ENCODE measurements at places on chromosomes 6 and 20. TPM values are rescaled to one million over a fixed set of nuclear protein-coding genes. Genes with fewer than 3 reads are reported as not detected.

Gene BMP6
- polyA plus RNA-seq, result 3.4 TPM

Gene IRF4
- 0.72 TPM for polyA plus RNA-seq

Gene CDH4
- 0.11 TPM for polyA plus RNA-seq

Gene CPNE1
- polyA plus RNA-seq, result 428 TPM

Gene SAMD3
- 5.2 TPM for polyA plus RNA-seq

Gene C20orf144
- polyA plus RNA-seq, result 0.10 TPM

Gene ZC2HC1B
- polyA plus RNA-seq, result 0.32 TPM

Gene HLA-DOB
- polyA plus RNA-seq, result 0.99 TPM

Gene CTAGE9
- polyA plus RNA-seq, result not detected

Gene RIPOR2
- 2.3 TPM for polyA plus RNA-seq

Gene FOXF2
- 1.2 TPM for polyA plus RNA-seq

Gene CD93
- 16.1 TPM for polyA plus RNA-seq

Gene MYH7B
- 9.6 TPM for polyA plus RNA-seq

Gene PPP1R16B
- polyA plus RNA-seq, result 6.4 TPM

Gene ZNF831
- 0.16 TPM for polyA plus RNA-seq

Gene THEMIS
- 0.16 TPM for polyA plus RNA-seq

Gene CRISP2
- polyA plus RNA-seq, result not detected

Gene HLA-DOA
- polyA plus RNA-seq, result 4.2 TPM

Gene MAS1
- not detected for polyA plus RNA-seq

Gene MROH8
- 4.4 TPM for polyA plus RNA-seq

Gene RSPH9
- polyA plus RNA-seq, result 0.72 TPM

Gene TDRD6
- polyA plus RNA-seq, result 0.66 TPM

Gene C20orf202
- 0.40 TPM for polyA plus RNA-seq

Gene NKAPL
- 2.3 TPM for polyA plus RNA-seq

Gene TUBB1
- polyA plus RNA-seq, result 0.07 TPM

Gene TP53TG5
- polyA plus RNA-seq, result 0.33 TPM

Gene NDUFAF5
- polyA plus RNA-seq, result 54.1 TPM

Gene ITCH
- 5.8 TPM for polyA plus RNA-seq

Gene DEFB124
- not detected for polyA plus RNA-seq

Gene EPPIN
- polyA plus RNA-seq, result not detected

Gene BPIFA1
- not detected for polyA plus RNA-seq

Gene TLDC2
- not detected for polyA plus RNA-seq

Gene NOTCH4
- 54.2 TPM for polyA plus RNA-seq

Gene HSPA1L
- polyA plus RNA-seq, result 1.0 TPM

Gene SIRPA
- 40.4 TPM for polyA plus RNA-seq

Gene TINAG
- not detected for polyA plus RNA-seq

Gene JPH2
- 0.59 TPM for polyA plus RNA-seq

Gene LHFPL5
- not detected for polyA plus RNA-seq

Gene CDKAL1
- 5.5 TPM for polyA plus RNA-seq

Gene GNAS
- 6,333 TPM for polyA plus RNA-seq

Gene SMLR1
- polyA plus RNA-seq, result not detected

Gene ARMC12
- polyA plus RNA-seq, result 0.81 TPM

Gene HDGFL1
- not detected for polyA plus RNA-seq

Gene UBE2J1
- 22.4 TPM for polyA plus RNA-seq

Gene BPIFB1
- polyA plus RNA-seq, result not detected

Gene LCA5
- 1.1 TPM for polyA plus RNA-seq

Gene SESN1
- 28.9 TPM for polyA plus RNA-seq

Gene CLPSL1
- polyA plus RNA-seq, result not detected

Gene PLA2G7
- 2.8 TPM for polyA plus RNA-seq

Gene MCCD1
- not detected for polyA plus RNA-seq

Gene HLA-DQA1
- 7.4 TPM for polyA plus RNA-seq

Gene PSORS1C2
- not detected for polyA plus RNA-seq

Gene AVP
- 0.27 TPM for polyA plus RNA-seq

Gene IMPG1
- not detected for polyA plus RNA-seq

Gene GUCA1A
- polyA plus RNA-seq, result not detected

Gene MMP24
- polyA plus RNA-seq, result 1.0 TPM

Gene APCDD1L
- 0.16 TPM for polyA plus RNA-seq

Gene HLA-DQB1
- 151 TPM for polyA plus RNA-seq

Gene ZNF334
- polyA plus RNA-seq, result 7.2 TPM
